ENCODE measurements at places on chromosomes 1 and 21. TPM values are rescaled to one million over a fixed set of nuclear protein-coding genes. Genes with fewer than 3 reads are reported as not detected.
A peak's percentile ranks its signal among the peaks of the same experiment; 100 is the strongest.

RNASEL gene
- 1.8 TPM for total RNA-seq

PTGFR gene
- total RNA-seq = 0.36 TPM

KANK4 gene
- 14.5 TPM for total RNA-seq

SPATA1 gene
- 1.4 TPM for total RNA-seq

GTF2B gene
- total RNA-seq = 29.3 TPM

SLC16A4 gene
- 14.8 TPM for total RNA-seq

SDF4 gene
- total RNA-seq = 180 TPM

TOR3A gene
- 14.5 TPM for total RNA-seq

WNT2B gene
- 18.0 TPM for total RNA-seq

CD247 gene
- not detected for total RNA-seq

DNA sequence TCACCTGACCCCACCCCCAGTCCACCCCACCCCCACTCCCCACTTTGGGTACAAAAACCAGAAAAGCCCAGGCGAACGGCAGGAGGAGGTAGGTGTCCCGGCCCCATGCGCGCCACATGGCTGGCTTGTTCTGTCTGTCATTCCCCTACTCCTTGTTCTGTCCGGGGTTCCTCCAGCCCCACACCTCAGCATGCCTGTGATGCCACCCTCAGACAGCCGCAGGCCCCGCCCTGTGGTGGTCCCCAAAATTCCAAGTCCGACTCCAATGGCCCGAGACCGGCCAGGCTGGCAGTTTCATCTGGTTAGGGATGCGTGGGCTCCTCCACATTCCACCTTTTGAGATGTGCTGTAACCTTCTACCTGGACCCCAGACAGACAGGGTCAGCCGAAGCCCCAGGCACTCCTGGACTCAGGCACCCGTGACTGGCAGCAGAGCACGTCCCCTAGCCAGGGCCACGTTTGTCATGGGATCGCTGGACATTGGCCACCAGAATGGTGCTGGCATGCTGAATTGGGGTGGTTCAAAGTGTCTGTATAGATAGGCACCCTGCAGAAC lies 94.4 kb downstream of the WDR4 start:
- no peak overlapping the region for H3K27ac ChIP-seq
- peaks cover 21% of the 10 kb centered on the region for H3K27me3 ChIP-seq
- no peak for DNase-seq
- no peaks in the 10 kb centered on the region for H3K4me1 ChIP-seq
- H3K4me3 ChIP-seq = no peak overlapping the region
- H3K36me3 ChIP-seq = no peaks in the 10 kb centered on the region

GRCh38 chr1:175514387-175514953 lies 228.9 kb downstream of the TNR start:
- H3K4me1 ChIP-seq = peaks cover 6% of the 10 kb centered on the region
- H3K36me3 ChIP-seq = no peaks in the 10 kb centered on the region
- peak overlapping the region; percentile 52 for H3K27ac ChIP-seq

DNA sequence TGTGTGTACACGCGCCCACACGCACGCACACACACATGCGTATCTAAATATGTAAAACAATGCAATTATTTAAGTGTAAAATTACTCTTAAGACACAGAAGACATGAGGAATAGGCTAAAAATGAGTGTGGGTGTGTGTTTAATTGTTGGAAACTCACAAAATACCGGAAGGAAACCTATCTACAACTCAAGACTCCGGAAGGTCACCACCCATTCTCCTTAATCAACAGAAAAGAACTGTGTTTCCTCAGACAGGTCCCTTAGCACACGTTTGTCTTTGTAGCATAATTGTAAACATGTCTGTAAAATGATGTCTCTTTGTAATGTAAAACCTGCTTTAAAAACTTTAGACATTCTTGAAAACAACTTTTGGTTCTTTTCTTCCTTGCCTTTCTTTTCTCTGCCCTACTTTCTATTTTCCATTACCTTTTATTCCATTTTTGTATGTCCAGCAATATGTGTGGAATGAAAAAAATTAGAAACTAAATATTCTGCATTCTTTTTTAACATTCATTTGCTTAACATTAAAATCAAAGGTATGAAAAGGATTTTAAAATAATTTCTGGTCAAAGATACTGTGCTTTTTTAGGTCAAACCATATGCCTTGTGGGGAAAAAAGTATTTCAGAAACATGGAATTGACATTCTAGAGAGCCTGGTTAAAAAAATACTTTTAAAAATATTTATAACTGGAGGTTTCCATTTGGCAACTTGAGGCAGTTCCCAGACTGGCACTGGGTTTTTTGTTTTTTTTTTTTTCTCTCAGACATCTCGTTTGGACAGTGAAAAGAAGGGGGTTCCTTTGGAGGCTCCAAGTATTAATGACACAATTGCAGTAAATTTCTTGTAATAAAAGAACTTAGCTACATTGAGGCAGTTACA lies 46.2 kb downstream of the ATP5PF start:
- DNase-seq = no peak
- H3K27me3 ChIP-seq = no peaks in the 10 kb centered on the region
- no peaks in the 10 kb centered on the region for H3K36me3 ChIP-seq
- no peaks in the 10 kb centered on the region for H3K4me1 ChIP-seq

DNA sequence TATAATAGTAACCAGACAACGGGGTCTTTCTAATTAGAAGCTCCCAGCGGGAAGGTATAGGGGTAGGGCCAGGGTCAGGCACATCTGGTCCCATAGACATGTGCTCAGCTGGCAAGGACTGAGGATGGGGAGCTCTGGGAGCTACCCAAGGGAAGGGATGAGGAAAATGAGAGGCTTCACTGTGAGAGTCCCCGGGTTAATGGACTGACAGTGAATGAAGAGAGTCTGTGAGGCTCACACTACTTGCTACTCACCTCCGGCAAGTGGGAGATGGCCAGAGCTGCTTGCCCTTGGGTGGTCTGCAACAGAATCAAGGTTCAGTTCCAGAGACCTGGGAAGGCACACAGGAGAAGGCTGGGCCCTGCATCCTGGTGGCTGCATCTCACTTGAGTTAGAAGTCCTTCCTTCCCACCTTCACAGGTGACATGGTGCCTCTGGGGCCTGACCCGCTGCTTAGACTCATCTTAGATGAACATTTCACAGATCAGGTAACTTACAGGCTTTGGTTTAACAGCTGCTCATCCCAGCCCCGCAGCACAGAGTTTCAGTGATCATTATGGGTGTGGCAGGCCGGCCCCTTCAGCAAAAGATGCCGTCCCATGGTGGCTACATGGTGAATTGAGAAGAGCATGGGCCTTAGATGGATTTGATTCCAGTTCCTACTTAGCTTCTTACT lies 31.7 kb downstream of the EIF2D start:
- no peak overlapping the region for H3K4me3 ChIP-seq
- no peaks in the 10 kb centered on the region for H3K36me3 ChIP-seq
- peaks cover 7% of the 10 kb centered on the region for H3K4me1 ChIP-seq

DNA sequence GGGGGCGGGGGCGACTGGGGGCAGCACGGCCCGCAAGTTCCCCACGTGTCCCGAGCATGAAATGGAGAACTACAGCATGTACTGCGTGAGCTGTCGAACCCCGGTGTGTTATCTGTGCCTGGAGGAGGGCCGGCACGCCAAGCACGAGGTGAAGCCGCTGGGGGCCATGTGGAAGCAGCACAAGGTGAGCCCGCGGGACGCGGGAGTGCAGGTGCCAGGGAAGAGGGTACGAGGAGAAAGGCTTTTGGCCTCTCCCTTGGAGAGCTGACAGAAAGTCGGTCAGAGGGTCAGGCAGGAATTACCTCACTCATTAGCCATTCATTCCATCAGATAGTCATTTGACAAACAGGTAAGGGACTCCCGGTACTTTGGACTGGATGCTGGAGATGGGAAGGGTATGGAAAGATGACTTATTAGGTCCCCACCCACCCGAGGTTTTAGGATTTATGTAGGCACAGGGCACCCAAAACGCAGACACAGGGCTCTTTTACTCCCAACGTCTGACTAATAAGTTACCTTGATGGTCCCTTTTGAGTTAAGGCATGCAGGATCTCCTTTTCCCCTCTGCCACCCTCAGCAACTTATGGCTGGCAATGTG lies 2.1 kb downstream of the TRIM67 start:
- peaks cover 21% of the 10 kb centered on the region for H3K27me3 ChIP-seq
- H3K36me3 ChIP-seq = no peaks in the 10 kb centered on the region
- no peak overlapping the region for H3K27ac ChIP-seq
- no peak for DNase-seq

DNA sequence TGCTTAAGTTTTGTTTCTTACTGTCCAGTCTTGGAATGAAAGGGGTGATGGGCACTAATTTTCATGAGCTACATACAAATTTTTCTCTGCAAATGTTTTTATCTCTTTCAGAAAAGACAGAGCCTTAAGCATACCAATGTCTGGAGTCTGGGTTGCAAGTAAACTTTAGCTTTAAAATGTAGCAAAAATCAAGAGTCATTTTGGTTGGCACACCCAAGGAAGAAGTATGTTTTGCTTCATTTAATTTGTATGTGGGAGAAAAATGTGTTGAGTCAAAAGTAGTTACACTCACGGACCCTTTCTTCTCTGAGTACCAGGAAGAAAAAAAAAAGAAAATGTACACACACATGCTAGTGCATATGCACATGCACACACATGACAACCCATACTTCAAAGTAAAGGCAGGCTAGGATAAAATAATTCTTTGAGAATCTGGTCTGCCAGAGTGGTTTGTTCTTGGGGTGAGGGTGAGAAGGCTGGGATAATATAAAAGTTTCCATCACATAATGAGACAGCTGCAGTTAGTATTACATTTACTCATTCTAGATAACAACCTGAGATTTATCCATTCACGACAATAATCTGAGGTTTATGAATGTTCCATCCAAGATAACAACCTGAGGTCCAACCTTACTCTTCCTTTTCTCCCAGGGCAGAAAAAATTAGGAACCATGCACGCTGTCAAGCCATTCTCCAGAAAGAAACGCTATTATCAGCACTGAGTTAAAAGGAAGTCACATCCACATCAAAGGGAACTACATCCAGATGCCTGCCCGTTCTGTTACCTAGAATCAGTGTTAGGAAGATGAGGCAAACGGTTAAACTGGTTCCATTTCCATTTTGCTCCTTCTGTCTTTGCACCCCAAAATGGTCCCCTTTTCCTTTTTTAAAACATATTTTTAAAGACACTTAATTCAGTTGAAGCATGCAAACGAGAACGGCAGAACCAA lies 9.3 kb downstream of the DPYD start:
- no peak overlapping the region for H3K27ac ChIP-seq
- DNase-seq = peak; percentile 30
- H3K4me3 ChIP-seq = no peak overlapping the region
- peaks cover 8% of the 10 kb centered on the region for H3K4me1 ChIP-seq

GRCh38 chr21:25578056-25578961 lies 29.0 kb downstream of the MRPL39 start:
- H3K27me3 ChIP-seq = no peaks in the 10 kb centered on the region
- H3K4me3 ChIP-seq = no peak overlapping the region
- no peak overlapping the region for H3K27ac ChIP-seq

DNA sequence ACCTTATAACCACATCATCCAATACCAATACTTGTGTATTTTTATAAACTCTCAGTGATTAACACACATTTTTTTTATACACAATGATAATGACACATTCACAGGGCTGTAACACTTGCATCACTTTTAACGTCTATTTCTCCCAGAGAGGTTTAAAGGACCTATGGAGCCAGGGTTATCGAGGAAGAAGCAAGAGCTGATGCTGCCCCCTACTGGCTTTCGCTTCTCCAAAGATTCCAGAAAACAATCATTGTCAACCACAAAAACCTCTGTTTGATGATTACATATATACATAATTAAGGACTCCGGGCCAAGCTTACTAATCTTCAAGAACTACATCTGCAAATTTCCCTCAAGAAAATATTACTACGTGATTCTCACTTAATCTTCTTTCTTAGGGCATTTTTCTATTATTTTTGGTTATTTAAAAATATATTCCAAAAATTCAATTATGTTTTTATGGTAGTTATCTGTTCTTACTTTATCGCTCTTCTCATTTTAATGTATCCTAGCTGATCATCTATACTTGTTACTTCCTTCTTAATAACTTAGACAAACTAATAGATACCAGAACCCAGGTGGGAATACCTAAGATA lies 214.5 kb downstream of the VAV3 start:
- no peaks in the 10 kb centered on the region for H3K4me1 ChIP-seq
- H3K27me3 ChIP-seq = no peaks in the 10 kb centered on the region
- no peak overlapping the region for H3K27ac ChIP-seq
- no peak overlapping the region for H3K4me3 ChIP-seq
- DNase-seq = peak; percentile 43
- no peaks in the 10 kb centered on the region for H3K36me3 ChIP-seq

GRCh38 chr1:227947676-227948492 lies at the start of gene WNT9A:
Gene WNT9A, minus strand, starts transcription at chr1:227947932. Its CDS starts 45 bp downstream, at chr1:227947887.
- peak; percentile 41 for DNase-seq
- peaks cover 18% of the 10 kb centered on the region for H3K4me1 ChIP-seq
- H3K27me3 ChIP-seq = no peaks in the 10 kb centered on the region
- H3K36me3 ChIP-seq = no peaks in the 10 kb centered on the region
- H3K27ac ChIP-seq = no peak within 1 kb of the TSS

DNA sequence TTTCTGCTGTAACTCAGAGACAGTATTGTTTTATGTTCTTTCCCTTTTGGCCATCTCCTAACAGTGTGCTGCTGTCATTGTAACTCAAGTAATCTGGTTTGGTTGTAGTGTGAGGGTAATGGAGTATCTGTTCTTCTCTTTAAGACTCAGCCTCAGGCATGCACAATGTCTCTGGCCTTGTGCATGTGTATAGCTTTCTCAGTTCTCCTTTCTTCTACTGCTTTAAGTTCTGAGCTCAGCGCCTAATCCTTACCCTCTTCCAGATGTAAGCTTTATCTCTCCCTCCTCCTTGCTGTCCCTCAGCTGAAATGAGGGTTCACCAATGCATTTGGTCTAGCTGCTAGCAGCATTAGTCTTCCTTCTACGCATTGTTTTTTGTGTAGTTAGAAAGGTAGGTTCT lies 1420.4 kb upstream of the PRMT6 start:
- H3K27me3 ChIP-seq = no peaks in the 10 kb centered on the region
- no peaks in the 10 kb centered on the region for H3K36me3 ChIP-seq
- H3K27ac ChIP-seq = no peak overlapping the region
- H3K4me1 ChIP-seq = no peaks in the 10 kb centered on the region
- H3K4me3 ChIP-seq = no peak overlapping the region

DNA sequence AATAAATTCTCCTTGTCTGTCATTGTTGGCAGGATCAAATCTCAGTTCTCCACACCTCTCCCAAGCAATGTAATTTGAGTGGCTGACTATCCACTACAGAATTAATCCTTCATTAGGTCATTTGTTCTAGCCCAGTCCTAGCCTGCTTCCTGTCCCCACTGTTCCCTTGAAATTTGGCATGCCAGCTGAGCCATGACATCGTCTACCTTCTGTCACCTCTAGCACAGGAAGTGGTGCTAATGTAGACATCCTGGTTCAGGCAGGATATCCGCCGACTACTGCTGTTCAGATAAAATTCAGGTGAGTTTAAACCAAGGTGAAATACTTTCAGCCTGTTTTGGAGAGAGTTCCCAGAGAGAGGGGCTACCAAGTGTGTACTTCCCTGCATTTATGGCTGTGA lies 5.9 kb downstream of the CHRM3 start:
- no peaks in the 10 kb centered on the region for H3K36me3 ChIP-seq
- H3K27ac ChIP-seq = no peak overlapping the region
- H3K27me3 ChIP-seq = peaks cover 14% of the 10 kb centered on the region
- peaks cover 3% of the 10 kb centered on the region for H3K4me1 ChIP-seq
- no peak overlapping the region for H3K4me3 ChIP-seq
- no peak for DNase-seq

Measured in astrocyte (in vitro differentiated cells and primary cell).